ENCODE measurements at places on chromosomes 5 and 9.

GRCh38 chr9:36036253-36036779, 397 bp upstream of the RECK start:
- ATAC-seq, result no peak

- peak; percentile 34 for ATAC-seq
Observed at GRCh38 chr9:113875459-113876150, 504 bp upstream of the ZNF618 start.

- ATAC-seq, result no peak
Observed at GRCh38 chr5:168039566-168040248, 251.7 kb upstream of the WWC1 start.

DNA sequence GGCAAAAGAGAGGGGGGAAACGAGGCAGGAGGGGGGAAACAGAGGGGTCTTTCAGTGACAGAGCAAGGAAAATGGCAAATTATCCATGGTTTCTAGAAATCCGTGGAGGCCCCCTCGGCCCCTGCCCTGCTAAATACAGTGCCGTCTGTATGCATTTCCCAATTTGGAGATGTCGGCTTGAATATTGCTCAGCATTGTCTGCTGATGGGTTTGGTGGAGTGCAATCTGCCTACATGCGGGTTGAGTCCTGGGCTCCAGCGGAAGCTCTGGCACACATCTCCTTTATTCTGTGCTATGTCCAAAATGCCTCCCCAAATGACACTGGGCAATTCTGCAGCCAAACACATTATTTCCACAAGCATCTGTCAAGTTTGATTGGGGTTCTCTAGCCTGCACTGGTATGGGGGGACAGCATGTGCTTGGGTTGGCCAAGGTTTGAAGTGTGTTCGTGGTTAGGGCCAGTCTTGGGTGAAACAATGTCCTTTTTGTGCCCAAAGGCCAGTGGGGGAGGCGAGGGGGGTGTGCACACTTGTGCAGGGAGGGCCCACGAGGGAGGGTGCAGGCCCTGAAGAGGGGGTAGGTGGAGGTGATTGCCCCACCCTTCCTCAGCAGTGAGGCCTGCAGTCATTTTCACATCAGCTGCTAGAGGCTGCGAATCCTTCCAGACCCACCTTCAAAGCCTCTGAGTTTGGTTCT, 6.2 kb upstream of the NEUROG1 start:
- ATAC-seq, result no peak

DNA sequence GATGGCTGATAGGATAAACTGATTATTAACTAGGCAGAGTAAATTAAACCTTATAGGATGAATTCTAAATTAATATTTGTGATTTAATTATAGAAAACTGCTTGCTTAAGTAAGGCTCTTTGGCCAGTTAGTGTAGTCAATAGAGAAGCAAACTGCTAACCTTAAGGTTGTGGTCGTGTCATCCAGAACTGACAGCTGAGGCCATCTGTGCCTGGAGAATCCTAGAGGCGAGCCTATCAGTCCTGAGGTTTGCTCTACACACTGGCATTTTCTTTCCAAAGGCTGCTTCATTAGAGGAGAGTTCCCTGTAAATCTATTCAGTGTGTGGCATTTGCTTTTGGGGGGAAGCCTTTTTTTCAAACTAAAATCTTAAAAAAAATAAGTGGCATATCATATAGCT, 169.2 kb downstream of the MEF2C start:
- ATAC-seq, result no peak

GRCh38 chr5:42756606-42757601, at the start of gene CCDC152:
Gene CCDC152 (plus strand): TSS chr5:42756818. CDS start chr5:42759122, 2,304 bp downstream.
- ATAC-seq, result peak; percentile 99

DNA sequence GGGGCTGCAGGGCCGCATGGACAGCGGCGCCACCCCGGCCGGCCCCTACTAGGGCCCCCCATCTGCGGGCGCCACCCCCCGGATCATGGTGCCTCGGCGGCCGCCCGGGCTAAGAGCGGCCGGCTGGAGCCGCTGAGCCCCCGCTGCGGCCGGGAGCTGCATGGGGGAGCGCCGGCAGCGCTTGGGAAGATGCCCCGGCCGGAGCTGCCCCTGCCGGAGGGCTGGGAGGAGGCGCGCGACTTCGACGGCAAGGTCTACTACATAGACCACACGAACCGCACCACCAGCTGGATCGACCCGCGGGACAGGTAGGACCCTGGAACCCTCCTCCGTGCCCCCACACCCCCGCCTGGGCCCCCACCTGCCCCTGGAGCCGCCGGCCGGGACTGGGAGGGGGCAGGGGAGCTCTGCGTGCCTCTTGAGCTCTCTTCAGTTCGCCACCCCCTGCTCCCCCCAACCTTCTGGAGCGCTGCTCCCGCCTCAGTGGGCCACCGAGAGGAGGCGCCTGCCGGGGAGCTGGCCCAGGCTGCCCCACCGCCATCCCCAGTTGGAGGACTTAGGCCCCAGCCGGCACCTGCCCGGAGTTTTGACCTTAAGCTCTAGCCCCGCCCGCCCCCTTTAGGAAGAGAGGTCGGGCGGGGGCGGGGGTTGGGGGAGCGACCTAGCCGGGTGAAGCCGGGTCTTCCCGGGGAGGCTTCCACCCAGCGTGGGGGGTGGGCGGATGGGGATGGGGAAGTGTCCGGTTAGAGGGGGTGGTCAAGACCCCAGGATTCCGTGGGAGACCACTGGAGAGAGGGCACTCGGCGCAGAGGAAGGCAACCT, 730 bp downstream of the WWC1 start:
- peak; percentile 53 for ATAC-seq

- ATAC-seq, result no peak
Observed at GRCh38 chr5:143737062-143737461, 74.9 kb upstream of the HMHB1 start.

GRCh38 chr5:4116834-4117233, 521.2 kb downstream of the IRX1 start:
- ATAC-seq, result no peak

DNA sequence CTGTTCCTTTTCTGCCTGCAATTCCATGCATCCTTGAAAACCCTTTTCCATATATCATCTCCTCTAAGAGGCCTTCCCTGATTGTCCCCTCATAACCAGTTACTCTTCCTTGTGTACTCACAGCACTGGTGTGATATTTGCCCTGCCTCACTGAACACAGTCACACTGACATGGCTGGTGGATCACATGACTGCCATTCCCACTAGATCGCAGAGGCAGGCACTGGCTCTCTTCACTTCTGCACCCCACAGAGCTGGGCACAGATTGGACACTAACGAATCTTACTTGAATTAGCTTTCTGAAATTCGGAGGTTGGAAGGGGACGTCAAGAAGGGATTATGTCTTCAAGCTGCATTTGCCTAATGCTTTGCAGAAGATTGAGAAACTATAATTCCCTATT, 208.0 kb downstream of the PAPPA start:
- ATAC-seq, result no peak

All from SK-N-SH treated with all-trans-retinoic acid at 6 μM for 48 hours (cell line).